ENCODE measurements at places on chromosomes 5 and 9.

DNA sequence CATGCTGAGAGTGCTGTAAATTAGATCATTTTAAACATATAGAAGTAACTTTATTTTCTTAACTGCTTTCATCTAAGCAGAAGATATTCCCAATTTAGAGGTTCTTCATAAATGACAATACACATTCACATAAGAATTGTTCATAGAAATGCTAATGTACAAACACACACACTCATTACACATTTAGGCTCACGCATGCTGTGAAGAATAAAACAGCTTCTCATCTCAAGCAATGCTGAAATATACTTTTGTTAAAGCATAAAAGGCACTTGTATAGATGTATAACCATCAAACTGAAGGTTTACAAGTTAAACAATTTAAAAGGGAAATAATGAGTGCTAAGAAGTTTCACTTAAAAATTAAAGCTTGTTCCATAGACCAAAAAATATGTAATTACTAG lies 18.1 kb upstream of the FTMT start:
- no peak for DNase-seq

DNA sequence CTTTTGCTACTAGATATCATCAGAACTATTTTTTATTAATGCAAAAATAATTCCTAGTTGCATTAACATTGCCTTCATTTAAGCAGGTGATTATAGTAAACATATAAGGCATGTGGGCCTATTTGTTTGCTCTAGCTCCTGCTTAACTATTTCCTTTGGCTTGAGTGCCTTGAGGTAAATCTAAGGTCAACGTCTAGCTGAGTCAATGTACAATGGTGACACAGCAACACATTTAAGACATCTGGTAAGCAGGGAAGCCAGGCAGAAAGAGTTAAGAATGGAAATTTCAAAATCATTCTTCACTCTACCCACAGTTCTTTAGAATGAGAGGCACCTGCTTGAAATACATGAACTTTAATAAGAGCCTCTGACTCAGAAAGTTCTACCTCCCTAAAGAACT lies 111.9 kb upstream of the FST start:
- DNase-seq = no peak

GRCh38 chr5:30099634-30100033 lies 1093.9 kb upstream of the CDH6 start:
- no peak for DNase-seq

GRCh38 chr5:164636456-164636855 lies 1131.0 kb downstream of the MAT2B start:
- DNase-seq = no peak

DNA sequence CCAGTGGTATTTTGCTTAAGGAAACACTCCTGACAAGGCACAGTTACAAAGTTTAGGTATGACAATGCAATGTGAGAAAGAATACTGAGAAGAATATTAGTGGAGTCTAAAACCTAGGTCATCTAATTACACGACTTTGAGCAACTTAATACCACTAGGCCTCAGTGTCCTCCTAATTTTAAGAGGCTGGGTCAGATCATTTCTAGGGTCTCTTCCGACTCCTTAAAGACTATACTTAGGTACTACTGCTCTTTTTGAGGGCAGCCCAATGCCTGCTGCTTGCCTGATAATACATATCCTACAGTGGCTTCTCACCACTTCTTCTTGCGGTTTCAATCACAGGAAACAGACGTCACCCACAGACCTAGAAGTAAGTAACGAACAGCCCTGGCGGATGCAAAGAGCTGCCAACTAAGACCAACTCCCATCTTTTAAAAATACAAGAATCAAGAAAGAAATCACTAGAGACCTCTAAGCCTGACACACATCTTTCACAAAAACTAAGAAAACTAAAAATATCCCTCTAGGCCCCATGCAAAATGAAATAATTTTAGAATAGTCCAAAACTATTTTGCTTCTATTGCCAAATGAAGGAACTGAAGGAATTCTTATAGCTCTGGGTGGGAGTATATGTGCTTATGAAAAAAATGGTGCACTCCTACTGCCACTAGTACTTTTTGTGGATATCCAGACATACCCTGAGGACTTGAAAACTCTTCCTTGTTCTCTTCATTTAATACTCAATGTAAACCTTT lies 13.1 kb downstream of the DIAPH1 start:
- DNase-seq = peak; percentile 72

- DNase-seq = no peak
Measured at GRCh38 chr9:107633406-107633805, 143.8 kb upstream of the KLF4 start.

DNA sequence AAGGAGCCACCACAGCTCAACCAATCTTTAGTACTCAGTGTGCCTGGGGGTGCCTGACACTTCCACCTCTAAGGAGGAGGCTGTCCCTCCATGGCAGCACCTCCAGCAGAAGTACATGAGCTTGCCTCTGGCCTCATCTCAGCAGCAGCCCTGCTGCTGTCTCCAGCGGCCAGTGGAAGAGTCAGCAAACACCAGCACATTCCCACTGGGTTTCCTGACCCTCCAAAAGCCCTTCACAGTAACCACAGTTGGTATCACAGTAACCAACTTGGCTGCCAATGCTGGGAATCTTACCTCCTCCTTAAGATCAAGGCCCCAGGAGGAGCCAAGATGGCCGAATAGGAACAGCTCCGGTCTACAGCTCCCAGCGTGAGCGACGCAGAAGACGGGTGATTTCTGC lies 29.4 kb downstream of the FSTL4 start:
- DNase-seq = no peak

GRCh38 chr5:30994176-30994575 lies 199.3 kb upstream of the CDH6 start:
- no peak for DNase-seq

GRCh38 chr5:24141046-24141445 lies 503.7 kb downstream of the CDH10 start:
- DNase-seq = no peak

DNA sequence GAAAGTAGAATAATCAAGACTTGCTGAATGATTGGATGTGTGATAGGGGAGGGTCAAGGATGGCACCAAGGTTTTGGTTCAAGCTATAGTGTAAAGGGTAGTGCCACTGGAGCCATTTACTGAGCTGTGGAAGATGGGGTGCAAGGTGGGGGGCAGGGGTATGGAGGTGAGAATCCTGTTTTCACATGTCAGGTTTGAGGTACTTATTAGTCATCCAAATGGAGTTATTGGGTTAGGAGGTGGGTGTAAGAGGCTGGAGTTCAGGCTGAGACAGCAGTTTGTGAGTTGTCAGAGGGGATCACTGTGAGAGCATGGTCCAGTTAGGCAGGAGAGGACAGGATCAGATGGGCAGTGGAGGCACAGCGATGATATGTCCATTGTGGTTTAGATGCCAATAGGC lies 8.9 kb downstream of the PCBD2 start:
- DNase-seq = no peak

DNA sequence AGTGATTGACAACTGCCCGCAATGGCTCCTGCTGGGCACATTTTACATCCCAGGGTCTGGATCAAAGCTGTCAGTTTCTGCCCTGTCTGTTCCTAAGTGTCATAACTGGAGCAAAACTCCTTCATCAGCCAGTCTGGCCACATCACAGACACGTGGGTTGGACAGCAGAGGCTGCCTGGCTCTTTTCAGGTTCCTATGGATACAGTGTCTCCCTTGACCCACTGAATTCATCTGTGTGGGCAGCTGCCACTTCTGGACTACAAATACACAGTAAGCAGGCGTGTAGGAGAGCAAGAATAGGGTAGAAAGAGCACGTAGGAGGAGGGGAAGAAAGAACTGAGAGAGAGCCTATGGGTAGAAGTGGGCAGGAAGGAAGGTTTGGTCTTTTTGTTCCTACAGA lies 238.0 kb downstream of the ENC1 start:
- DNase-seq = no peak

GRCh38 chr5:51185850-51186329 lies 197.4 kb upstream of the ISL1 start:
- DNase-seq = no peak

- no peak for DNase-seq
Measured at GRCh38 chr5:38926121-38926520, 80.3 kb downstream of the OSMR start.

DNA sequence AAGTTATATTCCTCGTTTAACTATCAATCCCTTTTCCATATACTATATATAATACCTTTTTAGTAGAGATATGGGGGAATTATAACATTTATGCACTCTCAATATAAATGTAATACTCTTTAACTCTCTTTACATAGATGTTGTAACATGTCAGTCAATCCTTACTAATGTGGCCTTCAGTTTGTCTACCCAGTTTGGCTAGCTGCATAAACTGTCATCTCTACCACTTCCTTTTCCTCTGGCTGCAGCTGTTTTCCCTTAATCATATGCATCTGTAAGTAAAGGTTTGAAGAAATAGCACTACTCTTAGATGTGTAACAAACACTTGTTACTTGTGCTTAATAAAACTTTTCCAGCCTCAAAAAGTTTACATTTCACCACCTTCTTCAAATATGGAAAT lies 13.4 kb downstream of the ABHD17B start:
- DNase-seq = no peak

GRCh38 chr5:153784277-153784676 lies 254.4 kb downstream of the FAM114A2 start:
- no peak for DNase-seq

GRCh38 chr9:113803811-113804589 lies 72.1 kb upstream of the ZNF618 start:
- no peak for DNase-seq

DNA sequence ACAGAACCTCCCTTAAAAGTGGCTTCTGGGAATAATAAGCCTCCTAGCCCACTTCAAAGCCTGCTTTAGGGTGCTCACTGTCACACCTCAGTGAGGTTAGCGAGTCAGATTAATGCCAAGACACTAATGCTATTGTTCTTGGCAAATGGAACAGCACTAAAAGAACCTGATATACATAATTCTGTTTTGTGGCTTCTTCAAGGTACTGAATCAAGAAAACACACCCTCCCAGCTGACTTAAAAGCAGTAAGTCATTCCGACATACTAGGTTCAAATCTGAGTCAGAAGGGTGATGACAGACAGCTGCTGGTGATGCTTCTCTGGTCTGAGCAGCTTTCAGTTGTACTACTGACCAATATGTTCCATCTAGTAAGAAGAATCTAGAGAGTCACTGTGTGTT lies 121.6 kb downstream of the OXCT1 start:
- peak; percentile 54 for DNase-seq

DNA sequence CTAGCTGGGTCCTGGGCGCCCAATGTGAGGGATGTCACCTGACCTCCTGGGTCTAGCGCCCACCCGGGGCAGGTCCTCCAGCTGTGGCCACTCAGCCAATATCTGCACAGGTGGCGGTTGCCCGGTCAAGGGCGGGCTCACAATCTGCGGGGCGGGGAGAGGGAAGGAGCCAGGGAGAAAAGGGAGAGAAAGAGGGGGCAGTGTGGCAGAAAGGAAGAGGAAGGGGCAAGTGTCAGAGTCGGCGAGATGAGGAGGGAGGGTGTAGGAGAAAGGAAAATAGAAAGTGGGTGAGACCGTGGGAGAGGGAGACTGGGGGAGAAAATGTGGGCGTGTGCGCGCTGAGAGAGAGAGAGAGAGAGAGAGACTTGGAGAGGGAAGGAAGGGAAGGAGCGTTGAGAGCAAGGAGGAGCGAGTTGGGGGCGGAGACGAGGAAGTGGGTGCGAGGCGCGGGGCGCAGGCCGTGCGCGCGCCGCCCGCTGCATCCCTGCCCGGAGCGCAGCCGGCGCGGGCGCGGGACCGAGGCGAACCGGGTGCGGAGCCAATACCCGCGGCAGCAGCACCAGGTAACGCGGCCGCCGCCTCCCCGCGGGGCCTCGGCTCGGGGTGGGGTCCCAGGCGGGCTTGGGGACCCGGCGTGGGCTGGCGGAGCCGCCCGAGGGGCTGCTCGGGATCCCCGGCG lies at the start of gene HRH2:
Gene HRH2, plus strand, starts transcription at position 479 of the 679 bp plus-strand sequence. CDS start 25,163 bp downstream, outside the sequence.
- DNase-seq = peak; percentile 70

- no peak for DNase-seq
Measured at GRCh38 chr5:87686975-87687374, 274.2 kb upstream of the CCNH start.

DNA sequence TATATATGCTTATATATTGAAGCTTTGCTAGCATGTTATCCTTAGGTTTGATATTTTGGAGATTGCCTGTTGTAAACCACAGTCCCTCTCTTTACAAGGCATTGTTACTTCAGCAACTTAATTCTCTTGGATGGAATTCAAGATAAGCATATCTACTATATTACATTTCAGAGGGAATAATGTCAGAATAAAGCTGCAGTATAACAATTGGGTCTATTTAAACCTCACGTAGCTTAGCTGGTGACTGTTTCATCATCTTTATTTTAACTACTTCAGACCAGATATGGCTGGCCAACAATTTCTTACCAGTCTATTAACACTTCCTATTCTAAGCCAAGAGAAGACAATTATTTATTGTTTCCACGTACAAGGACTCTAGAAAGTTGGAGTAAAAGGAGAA lies 27.1 kb downstream of the ZCCHC10 start:
- DNase-seq = no peak

DNA sequence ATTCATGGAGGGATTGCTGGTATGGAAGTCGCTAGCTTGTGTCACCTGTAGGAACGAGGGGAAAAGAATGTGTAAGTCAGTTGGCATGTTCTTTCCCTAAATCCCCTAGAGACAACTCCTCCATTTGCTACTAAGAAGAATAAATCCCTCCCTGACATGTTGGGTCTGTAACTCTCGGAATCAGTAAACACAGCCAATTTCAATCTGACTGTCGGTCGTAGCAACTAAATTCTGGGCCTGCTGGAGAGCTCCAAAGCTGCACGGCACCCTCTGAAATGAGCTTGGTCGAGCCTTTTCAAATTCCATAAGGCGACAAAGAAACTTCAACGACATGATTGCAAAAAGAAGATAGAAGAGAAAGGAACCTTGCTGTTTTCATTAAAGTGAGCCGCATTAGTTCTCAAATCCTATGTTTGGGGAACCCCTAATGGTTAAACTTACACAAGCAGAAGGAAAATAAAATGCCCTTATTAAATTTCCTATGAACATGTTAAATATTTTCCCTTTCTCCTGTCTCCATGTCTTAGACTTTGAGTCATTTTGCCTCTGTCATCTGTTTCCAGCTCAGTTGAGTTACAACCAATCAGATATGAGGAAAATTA lies 735.8 kb upstream of the WWC1 start:
- DNase-seq = no peak

DNA sequence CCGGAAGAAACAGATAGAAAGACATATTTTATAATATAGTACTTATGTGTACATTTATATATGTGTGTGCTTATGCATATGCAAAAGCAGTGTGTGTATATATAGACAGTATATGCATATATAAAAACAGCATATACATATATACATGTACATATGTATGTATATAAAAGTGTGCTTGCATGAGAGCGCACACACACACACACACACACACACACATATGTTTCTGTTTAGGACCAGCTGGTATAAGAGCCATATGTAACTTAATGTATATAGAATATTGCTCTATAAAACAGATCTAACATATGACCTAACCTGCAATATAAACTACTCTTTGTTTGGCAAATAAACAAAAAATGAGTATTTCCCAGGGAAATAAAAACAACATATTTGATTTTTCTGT lies 65.1 kb upstream of the CDH9 start:
- DNase-seq = no peak

- DNase-seq = no peak
Measured at GRCh38 chr5:118211606-118212005, 776.7 kb downstream of the DTWD2 start.

- DNase-seq = no peak
Measured at GRCh38 chr9:113669522-113670115, 206.1 kb downstream of the RGS3 start.

Measured in activated CD4-positive, alpha-beta T cell treated with anti-CD3 and anti-CD28 coated beads for 48 hours (primary cell).